ENCODE measurements at places on chromosomes 1 and 21. TPM values are rescaled to one million over a fixed set of nuclear protein-coding genes. Genes with fewer than 3 reads are reported as not detected.

GRCh38 chr1:94326329-94326728, 88.9 kb upstream of the ARHGAP29 start:
- H3K36me3 ChIP-seq = no peaks in the 10 kb centered on the region
- no peaks in the 10 kb centered on the region for H3K27me3 ChIP-seq
- no peak overlapping the region for H3K27ac ChIP-seq
- no peaks in the 10 kb centered on the region for H3K4me1 ChIP-seq
- no peak for DNase-seq

- peaks cover 8% of the 10 kb centered on the region for H3K4me1 ChIP-seq
- peak within 1 kb of the TSS; percentile 98 for H3K27ac ChIP-seq
- peak; percentile 98 for DNase-seq
- H3K36me3 ChIP-seq = peaks cover 7% of the 10 kb centered on the region
These were observed at the start of gene B4GALT3 for GRCh38 chr1:161177112-161177935. TSS of gene B4GALT3 (minus strand) at chr1:161177507. CDS start at chr1:161176060, 1,447 bp downstream.

- H3K4me1 ChIP-seq = no peaks in the 10 kb centered on the region
- no peak for DNase-seq
- H3K27ac ChIP-seq = no peak overlapping the region
- H3K36me3 ChIP-seq = no peaks in the 10 kb centered on the region
These were observed 9.4 kb upstream of the MFAP2 start for GRCh38 chr1:16989676-16990391.

GRCh38 chr21:44730028-44730395, 18.6 kb upstream of the TSPEAR start:
- H3K27me3 ChIP-seq = peaks cover 4% of the 10 kb centered on the region
- DNase-seq = no peak
- peaks cover 5% of the 10 kb centered on the region for H3K4me1 ChIP-seq
- no peak overlapping the region for H3K27ac ChIP-seq

GRCh38 chr21:19405326-19405725, 1001.7 kb upstream of the TMPRSS15 start:
- H3K36me3 ChIP-seq = no peaks in the 10 kb centered on the region
- DNase-seq = no peak
- H3K27ac ChIP-seq = no peak overlapping the region
- H3K27me3 ChIP-seq = no peaks in the 10 kb centered on the region
- no peak overlapping the region for H3K4me3 ChIP-seq
- no peaks in the 10 kb centered on the region for H3K4me1 ChIP-seq

DNA sequence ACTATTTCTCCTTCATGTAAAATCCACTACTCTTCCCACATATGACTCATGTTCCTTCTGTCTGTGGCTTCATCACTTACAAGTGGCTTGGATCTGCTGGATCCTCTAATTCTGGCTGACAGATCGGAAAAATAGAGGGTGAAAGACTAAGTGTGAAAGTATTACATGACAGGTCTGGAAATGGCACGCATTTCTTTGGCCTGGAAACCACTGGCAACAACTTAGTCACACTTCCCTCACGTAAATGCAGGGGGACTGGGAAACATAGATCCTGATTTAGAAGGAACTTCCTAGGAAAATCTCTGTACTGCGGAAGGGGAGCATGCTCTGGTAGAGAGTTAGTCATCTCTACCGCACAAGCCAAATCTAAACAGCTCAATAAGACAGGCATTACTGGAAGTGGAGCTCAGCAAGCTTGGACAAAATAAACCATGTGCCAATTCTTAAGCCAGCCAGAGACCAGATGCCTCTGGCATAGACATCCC, 305.4 kb upstream of the PTBP2 start:
- H3K27ac ChIP-seq = no peak overlapping the region
- DNase-seq = no peak
- H3K4me1 ChIP-seq = peaks cover 2% of the 10 kb centered on the region
- no peak overlapping the region for H3K4me3 ChIP-seq
- no peaks in the 10 kb centered on the region for H3K27me3 ChIP-seq
- no peaks in the 10 kb centered on the region for H3K36me3 ChIP-seq

DNA sequence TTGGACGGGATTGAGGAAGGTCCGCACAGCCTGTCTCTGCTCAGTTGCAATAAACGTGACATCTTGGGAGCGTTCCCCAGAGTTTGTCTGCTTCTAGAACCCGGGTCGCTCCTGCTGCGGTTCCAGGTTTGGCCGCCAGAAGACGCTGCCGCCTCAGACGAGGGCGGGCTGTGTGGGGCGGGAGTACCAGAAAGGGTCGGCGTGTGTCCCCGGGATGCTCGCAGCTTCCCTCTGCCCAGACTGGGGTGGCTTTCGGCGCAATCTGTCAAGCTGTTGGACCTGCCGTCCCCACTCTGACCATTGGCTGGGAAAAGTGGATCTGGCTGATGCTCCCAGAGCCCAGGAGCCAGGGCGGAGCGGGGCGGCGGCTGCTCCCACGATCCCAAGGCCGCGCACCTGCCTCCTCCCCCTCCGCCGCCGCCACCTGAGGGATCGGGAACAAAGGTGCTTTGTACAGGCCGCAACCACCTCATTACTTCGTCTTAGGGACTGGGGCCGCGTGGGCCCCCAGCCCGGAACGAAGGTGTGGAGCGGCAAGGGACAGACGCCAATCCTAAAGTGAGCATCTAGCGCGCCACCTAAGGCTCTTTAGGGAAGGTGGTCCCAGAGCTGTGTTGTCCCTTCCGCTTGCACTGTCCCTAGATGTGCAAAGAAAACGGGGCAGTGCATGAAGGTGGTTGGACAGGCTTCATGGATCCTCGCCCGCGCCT, 683 bp upstream of the EFNA4 start:
- peaks cover 5% of the 10 kb centered on the region for H3K36me3 ChIP-seq
- H3K27me3 ChIP-seq = peaks cover 7% of the 10 kb centered on the region
- peak; percentile 95 for DNase-seq
- H3K4me3 ChIP-seq = peak overlapping the region; percentile 90
- H3K4me1 ChIP-seq = peaks cover 12% of the 10 kb centered on the region
- no peak overlapping the region for H3K27ac ChIP-seq

DNA sequence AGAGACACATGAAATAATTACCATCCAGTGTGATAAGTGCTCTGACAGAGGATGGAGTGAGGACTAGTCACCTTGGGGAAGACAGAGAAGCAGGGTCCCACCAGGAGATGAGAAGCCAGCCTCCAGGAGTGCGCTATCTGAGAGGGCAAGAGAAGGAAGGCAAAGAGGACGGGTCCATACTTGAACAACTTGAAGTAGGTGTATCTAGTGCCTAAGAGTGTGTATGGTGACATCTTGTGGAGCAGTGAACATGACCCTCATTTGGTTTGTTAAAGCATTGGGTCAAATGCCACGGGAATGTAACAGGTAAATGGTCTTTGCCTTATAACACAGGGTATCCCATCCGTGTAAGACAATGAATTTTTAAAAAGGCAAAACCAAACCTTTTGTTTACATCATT, 39.8 kb downstream of the MRPL39 start:
- H3K36me3 ChIP-seq = no peaks in the 10 kb centered on the region
- H3K4me1 ChIP-seq = peaks cover 2% of the 10 kb centered on the region
- no peak for DNase-seq
- peaks cover 4% of the 10 kb centered on the region for H3K27me3 ChIP-seq
- H3K4me3 ChIP-seq = no peak overlapping the region

- peaks cover 20% of the 10 kb centered on the region for H3K4me1 ChIP-seq
- H3K36me3 ChIP-seq = no peaks in the 10 kb centered on the region
- no peak overlapping the region for H3K27ac ChIP-seq
- DNase-seq = no peak
- no peaks in the 10 kb centered on the region for H3K27me3 ChIP-seq
These were observed 1392.9 kb downstream of the BRINP3 start for GRCh38 chr1:189084811-189085210.

DNA sequence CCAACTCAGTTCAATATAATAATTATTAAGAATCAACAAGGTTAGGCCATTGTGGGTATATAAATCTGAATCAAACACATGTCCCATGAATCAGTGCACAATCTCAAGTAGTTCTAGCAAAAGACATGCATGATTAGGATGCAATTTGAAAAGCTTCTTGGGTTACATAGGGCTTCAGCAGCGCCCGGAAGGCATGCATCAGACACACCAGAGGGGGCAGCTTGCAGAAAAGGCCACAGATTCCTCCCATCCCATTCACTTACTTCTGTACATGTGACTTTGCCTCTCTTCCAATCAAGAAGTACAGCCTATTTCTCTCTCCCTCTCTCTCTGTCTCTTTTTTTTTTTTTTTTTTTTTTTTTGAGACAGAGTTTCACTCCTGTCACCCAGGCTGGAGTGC, 91.8 kb downstream of the KCNN3 start:
- H3K4me1 ChIP-seq = peaks cover 11% of the 10 kb centered on the region
- H3K4me3 ChIP-seq = no peak overlapping the region
- H3K27me3 ChIP-seq = no peaks in the 10 kb centered on the region

DNA sequence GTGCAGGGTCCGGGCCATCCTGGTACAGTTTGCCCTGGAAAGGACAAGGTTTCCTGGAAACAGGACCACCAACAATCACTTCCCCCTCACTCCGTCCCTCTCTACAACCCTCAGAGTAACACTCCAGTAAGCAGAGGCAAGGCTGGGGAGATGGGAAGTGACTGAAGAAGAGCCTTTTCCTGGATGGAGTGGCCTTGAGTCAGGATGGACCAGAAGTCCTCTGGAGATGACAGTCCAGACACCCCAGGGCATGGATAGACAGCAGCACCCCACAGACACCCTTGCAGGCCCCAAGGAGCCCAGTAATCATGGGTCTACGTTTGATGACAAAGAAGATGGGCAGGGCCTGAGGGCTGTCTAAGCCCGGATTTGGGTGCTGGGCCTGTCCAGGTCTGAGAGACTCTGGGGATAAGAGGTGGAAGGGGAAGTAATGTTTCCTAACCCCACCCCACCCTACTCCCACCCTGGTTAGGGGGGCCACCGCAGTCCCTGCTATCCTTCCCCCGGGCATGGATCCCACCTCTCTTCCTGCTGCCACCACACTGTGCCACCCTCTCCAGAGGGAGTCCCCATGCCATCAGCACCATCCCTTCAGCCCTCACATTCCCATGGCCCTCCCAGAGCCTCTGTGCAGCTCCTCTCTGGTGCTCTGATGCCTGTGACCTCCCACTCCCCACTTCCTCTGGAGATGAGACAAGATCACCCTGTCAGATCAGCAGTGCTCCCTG, 7.2 kb upstream of the S100A8 start:
- H3K27ac ChIP-seq = no peak overlapping the region
- H3K27me3 ChIP-seq = peaks cover 17% of the 10 kb centered on the region
- no peaks in the 10 kb centered on the region for H3K36me3 ChIP-seq
- DNase-seq = no peak

DNA sequence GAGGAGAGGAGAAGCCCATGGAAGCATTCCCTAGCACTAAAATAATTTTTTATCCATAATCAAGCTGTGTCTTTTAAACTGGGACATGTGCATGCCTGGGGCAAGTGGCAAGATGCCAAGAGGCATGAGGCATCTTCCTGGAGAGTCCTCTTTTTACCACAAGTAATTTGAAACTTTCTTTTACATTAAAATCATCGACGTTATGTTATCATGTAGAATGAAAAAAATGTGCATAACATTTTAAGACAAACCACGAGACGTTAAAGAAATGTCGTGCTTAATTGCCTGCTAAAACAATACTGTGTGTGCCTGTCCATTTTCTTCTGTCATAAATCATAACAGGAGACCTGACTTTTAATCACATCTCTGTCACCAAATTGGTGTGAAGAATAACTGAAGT, 1.5 kb downstream of the STYXL2 start:
- H3K27me3 ChIP-seq = peaks cover 2% of the 10 kb centered on the region
- H3K4me1 ChIP-seq = peaks cover 5% of the 10 kb centered on the region
- H3K27ac ChIP-seq = no peak overlapping the region
- H3K36me3 ChIP-seq = no peaks in the 10 kb centered on the region

DNA sequence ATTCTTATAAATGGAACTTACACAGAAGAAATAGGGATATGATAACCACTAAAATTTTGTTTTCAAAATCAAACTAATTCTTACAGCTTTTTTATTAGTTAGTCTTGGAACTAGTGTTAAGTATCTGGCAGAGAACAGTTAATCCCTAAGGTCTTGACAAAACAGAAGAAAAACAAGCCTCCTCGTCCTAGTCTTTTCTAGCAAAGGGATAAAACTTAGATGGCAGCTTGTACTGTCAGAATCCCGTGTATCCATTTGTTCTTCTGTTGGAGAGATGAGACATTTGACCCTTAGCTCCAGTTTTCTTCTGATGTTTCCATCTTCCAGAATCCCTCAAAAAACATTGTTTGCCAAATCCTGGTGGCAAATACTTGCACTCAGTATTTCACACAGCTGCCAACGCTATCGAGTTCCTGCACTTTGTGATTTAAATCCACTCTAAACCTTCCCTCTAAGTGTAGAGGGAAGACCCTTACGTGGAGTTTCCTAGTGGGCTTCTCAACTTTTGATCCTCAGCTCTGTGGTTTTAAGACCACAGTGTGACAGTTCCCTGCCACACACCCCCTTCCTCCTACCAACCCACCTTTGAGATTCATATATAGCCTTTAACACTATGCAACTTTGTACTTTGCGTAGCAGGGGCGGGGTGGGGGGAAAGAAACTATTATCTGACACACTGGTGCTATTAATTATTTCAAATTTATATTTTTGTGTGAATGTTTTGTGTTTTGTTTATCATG, 42.3 kb upstream of the LAMC2 start:
- DNase-seq = no peak
- H3K36me3 ChIP-seq = no peaks in the 10 kb centered on the region
- no peaks in the 10 kb centered on the region for H3K4me1 ChIP-seq
- H3K27me3 ChIP-seq = no peaks in the 10 kb centered on the region

DNA sequence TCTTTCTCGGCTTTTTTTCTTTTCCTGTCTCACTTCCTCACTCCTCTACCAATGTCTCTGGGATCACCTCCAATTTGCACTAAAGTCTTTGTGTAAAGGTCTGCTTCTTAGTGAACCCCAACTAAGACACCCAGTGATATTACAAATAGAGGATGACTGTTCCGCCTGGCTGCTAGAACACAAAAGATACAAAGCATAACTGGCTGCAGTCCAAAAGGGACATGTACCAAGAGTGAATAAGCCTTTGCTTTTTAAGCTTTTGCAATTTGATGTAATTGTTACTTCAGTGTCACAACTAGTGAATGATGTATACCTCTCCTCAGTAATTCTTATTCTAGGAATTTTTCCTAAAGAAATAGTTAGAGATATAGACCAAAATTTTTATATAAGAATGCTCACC, 82.8 kb upstream of the BEND5 start:
- H3K36me3 ChIP-seq = peaks cover 18% of the 10 kb centered on the region
- no peaks in the 10 kb centered on the region for H3K27me3 ChIP-seq
- H3K27ac ChIP-seq = no peak overlapping the region
- no peaks in the 10 kb centered on the region for H3K4me1 ChIP-seq
- no peak for DNase-seq
- H3K4me3 ChIP-seq = no peak overlapping the region

GRCh38 chr1:163331116-163331515, 9.4 kb downstream of the NUF2 start:
- H3K27me3 ChIP-seq = no peaks in the 10 kb centered on the region
- no peak overlapping the region for H3K27ac ChIP-seq
- no peak for DNase-seq

The AMY1C gene
- not detected for total RNA-seq

The VANGL1 gene
- total RNA-seq = 4.6 TPM

The BATF3 gene
- total RNA-seq = 0.56 TPM

The NPHP4 gene
- 28.4 TPM for total RNA-seq

The NRIP1 gene
- total RNA-seq = 51.5 TPM

The ARHGAP30 gene
- total RNA-seq = not detected

The CITED4 gene
- total RNA-seq = 3.8 TPM

The AK5 gene
- 0.91 TPM for total RNA-seq

The FAM72A gene
- 1.5 TPM for total RNA-seq

The SELE gene
- total RNA-seq = not detected

The TMEM125 gene
- not detected for total RNA-seq
